Esophagus squamous epithelium (tissue), 5 donors: ENCODE measurements at places on chromosomes 7 and 10.
A peak's percentile ranks its signal among the peaks of the same experiment; 100 is the strongest.

DNA sequence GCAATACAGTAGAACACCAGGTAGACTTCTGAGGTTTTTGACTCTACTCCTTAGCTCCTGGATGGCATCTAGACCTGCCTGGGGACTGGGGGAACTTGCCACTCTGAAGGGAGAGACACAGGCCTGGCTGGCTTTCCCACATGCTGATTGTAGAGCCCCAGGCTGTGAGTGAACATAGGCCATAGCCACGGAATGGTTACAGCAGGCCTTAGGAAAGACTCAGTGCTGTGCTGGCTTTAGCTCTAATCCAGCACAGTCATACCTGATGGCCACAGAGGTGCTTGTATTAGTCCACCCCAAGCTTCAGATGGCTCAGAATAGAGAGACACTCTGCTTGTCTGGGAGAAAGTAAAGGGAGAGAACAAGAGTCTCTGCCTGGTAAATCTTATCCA, 35.0 kb upstream of the ARHGAP12 start:
- no peak overlapping the region for H3K4me3 ChIP-seq
- no peaks in the 10 kb centered on the region for H3K27me3 ChIP-seq
- no peaks in the 10 kb centered on the region for H3K36me3 ChIP-seq
- H3K27ac ChIP-seq: no peak overlapping the region
- no peak for DNase-seq

GRCh38 chr10:102113261-102113955, 6.8 kb downstream of the LDB1 start:
- peaks cover 26% of the 10 kb centered on the region for H3K36me3 ChIP-seq
- H3K27ac ChIP-seq: peak overlapping the region; percentile 92
- peaks cover 83% of the 10 kb centered on the region for H3K4me1 ChIP-seq

DNA sequence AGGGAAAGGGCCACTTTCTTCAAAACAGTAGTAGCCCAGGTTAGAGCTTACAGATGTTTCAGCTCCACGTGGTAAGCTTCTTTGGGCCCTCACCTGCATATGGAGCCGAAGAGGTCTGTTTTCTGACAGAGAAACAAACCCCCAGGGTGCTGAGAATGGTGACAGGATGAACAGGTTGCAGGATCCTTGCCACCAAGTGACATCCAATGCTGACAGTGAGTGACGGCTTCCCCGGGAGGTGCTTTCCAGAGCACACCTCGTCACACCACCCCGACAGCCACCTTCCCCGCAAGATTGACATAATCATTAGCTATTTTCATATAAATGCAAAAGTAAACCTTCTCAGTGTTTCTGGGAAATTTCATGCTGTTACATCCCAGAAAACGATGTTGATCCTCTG, 109.3 kb upstream of the BTBD16 start:
- no peak overlapping the region for H3K27ac ChIP-seq
- no peaks in the 10 kb centered on the region for H3K36me3 ChIP-seq
- H3K4me3 ChIP-seq: no peak overlapping the region
- no peak for DNase-seq

- H3K4me3 ChIP-seq: no peak overlapping the region
- H3K27ac ChIP-seq: no peak overlapping the region
- peaks cover 100% of the 10 kb centered on the region for H3K36me3 ChIP-seq
- no peaks in the 10 kb centered on the region for H3K4me1 ChIP-seq
- no peaks in the 10 kb centered on the region for H3K27me3 ChIP-seq
- no peak for DNase-seq
These were observed 54.3 kb downstream of the SLC29A4 start for GRCh38 chr7:5337047-5337446.

DNA sequence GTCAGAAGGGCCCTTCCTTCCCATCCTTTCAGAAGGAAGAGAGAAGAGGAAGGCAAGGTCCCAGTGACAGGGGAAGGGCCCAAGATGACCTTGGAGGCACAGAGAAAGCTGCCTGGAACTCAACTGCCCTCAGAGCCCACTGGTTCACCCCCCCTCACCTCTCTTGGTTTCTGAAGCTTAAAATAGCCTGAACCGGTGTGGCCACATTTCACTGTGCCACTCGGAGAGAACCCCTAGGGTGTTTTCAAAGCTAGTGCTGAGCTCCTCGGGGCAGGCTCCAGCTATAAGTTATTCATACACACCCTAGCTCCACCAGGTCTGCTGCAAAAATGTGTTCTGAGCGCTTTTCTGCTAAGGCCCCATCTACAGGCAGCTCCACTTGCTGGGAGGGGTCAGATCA, 60.9 kb upstream of the ADRB1 start:
- peaks cover under 1% of the 10 kb centered on the region for H3K27me3 ChIP-seq
- H3K36me3 ChIP-seq: no peaks in the 10 kb centered on the region
- H3K27ac ChIP-seq: no peak overlapping the region
- DNase-seq: no peak
- H3K4me3 ChIP-seq: no peak overlapping the region

DNA sequence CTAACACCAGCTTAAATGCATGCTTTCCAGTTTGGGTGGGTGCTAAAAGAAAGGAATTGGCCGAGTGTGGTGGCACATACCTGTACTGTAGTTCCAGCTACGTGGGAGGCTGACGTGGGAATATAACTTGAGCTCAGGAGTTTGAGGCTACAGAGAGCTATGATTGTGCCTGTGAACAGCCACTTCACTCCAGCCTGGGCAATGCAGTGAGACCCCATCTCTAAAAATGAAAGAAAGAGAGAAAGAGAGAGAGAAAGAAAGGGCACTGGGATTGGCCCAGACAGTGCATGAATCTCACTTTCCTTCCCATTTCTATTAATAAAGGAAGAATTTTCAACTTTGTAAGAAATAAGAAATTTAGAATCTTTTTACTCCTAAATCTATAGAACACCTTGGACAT, 265.4 kb downstream of the CREB5 start:
- no peak overlapping the region for H3K27ac ChIP-seq
- DNase-seq: no peak
- H3K4me1 ChIP-seq: no peaks in the 10 kb centered on the region

DNA sequence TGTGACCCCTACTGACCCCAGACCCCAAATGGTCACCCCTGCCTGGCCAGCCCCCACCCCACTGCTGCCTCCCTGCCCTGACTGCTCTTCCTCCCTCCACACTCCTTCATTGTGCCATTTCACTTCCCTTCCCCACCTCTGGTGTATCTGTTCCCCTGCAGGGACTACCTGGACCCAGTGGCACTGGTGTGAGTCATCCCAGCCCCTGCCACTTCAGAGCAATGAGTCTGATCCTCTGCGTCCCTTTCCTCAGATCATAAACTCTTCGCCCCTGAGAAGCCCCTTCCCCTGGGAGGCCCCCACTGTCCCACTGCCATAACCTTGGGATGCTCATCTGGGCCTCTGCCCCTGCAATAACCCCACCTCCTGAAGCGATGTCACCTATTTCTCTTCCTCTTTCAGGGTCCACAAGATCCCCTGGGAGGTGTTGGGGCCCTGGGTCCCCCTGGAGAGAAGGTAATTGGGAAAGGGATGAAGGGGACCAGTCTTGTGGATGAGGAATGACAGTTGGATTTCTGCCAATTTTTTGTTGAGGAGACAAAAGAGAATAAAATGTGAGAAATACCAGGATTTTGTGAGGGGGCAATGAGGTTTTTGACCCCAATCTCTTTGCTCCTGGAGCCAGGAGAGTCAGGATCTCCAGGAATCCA, 19.1 kb upstream of the VOPP1 start:
- H3K27ac ChIP-seq: no peak overlapping the region
- H3K36me3 ChIP-seq: no peaks in the 10 kb centered on the region
- no peak overlapping the region for H3K4me3 ChIP-seq
- no peaks in the 10 kb centered on the region for H3K4me1 ChIP-seq

- H3K27me3 ChIP-seq: no peaks in the 10 kb centered on the region
- DNase-seq: no peak
- H3K36me3 ChIP-seq: no peaks in the 10 kb centered on the region
- no peak overlapping the region for H3K27ac ChIP-seq
- H3K4me3 ChIP-seq: no peak overlapping the region
- H3K4me1 ChIP-seq: no peaks in the 10 kb centered on the region
These were observed 117.8 kb downstream of the WDR37 start for GRCh38 chr10:1174022-1174421.
